ENCODE measurements at places on chromosomes 6 and 20.

DNA sequence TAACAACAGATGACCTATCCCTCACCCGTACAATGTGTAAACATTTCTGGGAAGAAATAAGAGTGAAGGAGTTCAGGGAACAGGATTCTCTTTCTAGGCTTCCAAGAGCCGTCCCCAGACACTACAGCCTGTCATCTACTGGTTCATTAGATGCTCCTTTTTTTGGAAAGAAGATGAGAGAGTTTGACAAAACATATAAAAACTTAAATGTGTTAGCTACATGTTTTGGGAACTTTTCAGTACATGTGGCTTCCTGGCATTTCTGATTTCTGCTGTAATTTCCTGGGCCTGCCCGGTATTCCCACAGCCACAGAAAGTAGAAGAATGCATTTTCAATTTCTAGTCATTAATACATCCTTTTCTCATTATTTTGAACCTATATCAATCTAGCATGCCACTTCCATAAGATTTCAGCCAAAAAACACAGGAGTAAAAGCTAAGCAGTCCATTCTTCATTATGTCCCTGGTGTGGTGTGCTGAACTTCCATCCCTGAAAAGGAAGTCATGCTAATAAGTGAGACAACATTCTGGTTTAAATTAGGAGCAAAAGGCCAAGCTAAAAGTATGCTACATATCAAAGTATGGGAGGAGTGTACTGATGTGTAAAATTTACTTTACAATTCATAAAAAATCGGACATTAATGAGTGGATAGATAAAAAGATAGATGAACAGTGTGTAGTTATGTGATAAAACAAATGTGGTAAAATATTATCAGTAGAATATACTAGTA is 198.2 kb downstream of the WDR27 start:
- DNase-seq: no peak

DNA sequence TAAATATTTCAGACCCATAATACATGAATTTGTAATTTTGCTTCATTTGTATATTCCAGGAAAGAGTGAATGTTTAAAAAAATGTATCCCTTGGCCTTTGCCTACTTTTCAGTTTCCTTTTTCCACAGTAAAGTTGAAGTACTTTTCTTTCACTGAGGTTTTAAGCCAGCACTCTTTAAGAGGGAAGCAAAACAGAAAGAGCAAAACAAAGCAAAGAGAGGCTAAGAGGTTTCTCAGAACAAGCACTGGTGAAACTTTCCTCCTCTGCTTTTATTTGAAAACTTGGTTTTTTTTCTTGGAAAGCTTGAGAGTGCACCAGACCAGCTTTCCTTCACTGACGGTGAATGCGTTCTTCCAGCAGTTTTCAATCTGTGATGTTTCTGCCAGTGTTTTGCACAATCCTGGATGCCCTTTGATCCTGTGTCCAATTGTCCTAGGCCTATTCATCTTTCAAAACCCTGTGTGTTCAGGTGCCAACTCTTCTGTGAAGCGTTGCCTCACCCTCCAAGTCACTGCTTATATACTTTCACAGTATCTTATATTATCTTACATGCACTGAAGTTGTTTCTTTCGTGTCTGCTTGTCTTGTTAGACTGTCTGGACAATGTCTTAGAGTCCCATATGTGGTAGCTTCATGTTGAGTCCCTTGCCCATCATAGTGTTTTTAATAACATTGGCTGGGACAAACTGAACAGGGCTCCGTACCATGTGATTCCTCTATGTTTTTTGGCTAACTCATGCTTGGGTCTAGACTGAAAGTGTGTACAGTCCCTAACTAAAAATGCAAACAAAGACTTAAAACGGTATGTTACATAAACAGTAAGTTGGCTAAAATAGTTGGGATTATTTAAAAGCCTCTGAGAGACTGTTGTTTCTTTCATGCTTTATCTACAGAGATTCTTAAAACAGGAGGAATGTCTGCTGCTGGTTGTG is 1.9 kb downstream of the RNF217 start:
- DNase-seq: no peak

DNA sequence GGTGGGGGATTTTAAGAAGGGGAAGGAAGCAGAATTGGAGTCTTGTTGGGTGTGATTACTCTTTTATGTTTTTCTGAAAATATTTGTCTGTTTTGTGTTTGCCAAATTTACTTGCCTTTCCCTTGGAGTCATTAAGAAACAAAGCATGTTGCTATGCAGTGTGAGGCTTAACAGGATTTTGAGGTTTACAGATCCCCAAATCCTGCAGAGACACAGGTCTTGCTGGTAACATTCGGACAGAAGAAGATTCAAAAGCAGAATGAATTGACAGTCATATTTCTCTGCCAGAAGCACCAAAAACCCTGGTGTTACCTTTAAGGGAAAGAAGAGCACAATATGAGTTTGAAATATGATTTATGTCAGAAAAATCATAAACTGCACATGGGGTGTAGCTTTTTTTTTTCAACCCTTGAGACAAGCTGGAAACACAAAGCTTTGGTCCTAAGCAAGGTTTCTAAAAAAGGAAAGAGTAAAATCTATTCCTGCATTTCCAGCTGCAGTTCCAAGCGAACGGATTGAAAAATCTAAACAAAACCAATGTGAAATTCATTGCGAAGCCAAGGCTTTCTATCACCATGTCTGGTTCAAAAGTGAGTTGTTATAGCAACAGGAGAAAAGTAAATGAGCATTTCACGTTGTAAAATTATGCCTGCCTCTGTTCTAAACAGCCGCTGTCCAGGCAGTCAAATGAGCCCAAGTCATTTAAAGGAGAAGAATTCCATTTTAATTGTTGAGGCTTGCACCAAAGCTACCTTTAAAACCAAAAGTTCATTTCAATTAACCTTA is 358.9 kb upstream of the SASH1 start:
- no peak for DNase-seq

DNA sequence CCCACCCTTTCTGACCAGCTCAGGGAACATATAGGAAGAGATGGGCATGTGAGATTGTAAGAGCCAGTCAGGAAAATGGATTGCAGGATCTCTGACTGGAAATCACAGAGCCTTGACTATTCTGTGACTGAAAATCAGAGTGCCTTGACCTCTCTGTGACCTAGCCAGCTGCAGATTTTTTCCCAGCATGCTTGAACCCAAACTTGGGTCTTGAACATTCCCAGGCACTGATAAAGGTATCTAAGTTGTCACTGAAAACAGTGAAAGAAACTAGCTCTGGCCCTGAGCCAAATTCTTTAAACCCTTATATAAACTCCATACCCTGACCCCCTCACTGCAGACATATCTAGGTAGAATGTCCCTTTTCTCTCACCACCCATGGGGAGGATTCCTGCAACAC is 2.3 kb upstream of the ZNF165 start:
- DNase-seq: no peak

DNA sequence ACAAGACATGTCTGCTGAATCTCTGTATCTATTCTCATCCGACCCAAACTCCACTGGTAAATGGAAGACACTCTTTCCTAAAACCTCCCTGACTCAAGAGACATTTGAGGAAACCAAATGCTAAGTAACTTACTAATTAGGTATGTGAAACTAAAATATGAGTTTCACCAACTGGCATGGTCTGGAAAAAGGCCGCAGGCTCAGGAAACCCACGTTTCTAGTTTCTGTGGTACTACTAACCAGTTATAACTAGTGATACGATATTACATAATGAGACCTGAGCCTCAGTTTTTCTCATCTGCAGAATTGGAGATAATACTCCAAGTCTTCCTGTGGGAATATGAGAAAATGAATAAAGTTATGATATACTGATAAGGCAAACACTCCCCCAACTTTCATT is 39.9 kb downstream of the ZNF391 start:
- no peak for DNase-seq

- DNase-seq: no peak
Measured at GRCh38 chr6:85775883-85776282, 133.2 kb upstream of the SYNCRIP start.

- no peak for DNase-seq
Measured at GRCh38 chr6:53623497-53623896, 42.1 kb downstream of the KLHL31 start.

DNA sequence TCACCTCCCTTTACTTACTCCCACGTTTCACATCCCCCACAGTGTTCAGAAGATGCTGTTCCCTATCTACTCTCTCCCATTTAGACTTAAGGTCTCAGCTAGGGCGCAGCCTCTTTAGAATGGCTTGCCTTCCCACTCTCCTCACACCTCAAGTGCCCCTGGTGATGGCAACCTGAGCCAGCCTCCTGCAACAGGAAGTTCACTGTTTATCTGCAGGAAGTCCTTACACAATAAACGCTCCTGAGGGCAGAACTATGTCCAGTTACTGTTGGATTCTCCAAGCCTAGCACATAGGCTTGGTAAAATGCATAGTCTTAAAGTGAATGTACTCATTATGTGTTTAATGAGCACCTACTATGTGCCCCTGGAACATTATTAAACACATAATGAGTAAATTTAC is 21.9 kb upstream of the RAB22A start:
- no peak for DNase-seq

GRCh38 chr6:22326500-22326899 is 29.7 kb upstream of the PRL start:
- DNase-seq: no peak

GRCh38 chr6:157405986-157406385 is 25.0 kb downstream of the ZDHHC14 start:
- DNase-seq: no peak

- no peak for DNase-seq
Measured at GRCh38 chr20:59459586-59459985, 144.8 kb upstream of the PHACTR3 start.

DNA sequence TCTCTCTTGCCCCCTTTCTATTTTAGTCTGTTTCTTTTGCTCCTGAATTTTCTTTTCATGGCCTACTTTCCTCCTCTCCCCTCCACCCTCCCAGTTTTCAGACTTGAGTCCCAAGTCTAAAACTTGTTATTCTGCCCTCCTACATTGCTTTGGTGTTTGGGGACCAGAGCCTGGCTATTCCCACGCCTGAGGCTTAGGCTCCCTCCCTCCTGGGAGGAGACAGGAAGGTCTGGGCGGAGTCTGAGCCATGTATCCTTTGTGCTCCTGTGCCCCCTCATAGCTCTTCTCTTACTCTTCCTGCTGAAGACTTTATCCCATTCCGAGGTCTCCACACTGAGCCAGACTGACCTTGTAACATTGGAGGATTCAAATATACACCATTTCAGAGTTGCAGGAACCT is 69.5 kb downstream of the DAAM2 start:
- no peak for DNase-seq

DNA sequence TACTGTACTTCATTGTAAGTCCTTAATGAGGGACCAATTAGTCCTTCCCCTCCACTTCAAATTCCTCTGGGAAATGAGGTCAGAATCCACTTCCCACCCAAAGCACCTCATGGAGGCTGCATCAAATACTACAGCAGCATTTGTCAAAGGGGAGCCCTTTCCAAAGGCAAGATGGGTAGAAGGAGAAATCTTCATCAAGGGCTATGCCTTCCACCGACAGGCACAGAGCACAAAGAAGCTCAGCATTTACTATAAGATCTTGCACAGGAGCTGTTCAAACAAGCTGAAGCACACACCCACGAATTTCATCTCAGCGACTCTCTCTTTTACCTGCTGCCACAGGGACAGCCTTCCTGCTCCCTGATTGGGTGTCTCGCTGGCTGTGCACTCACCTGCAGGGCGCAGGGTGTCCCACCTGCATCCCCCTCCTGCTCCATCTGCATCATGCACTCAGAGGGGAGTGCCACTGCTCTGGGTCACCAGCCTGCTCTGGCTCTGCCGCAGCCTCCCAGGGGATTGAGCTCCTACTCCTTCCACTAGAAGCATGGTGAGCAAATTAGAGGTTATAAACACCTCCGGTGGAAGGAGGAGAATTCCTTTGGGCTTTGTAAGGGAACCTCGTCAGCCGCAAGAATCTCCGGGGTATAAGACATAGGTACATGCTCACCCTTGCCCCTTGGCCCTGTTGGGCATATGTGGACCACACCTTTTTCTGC is 164.5 kb downstream of the ATXN1 start:
- no peak for DNase-seq

- DNase-seq: no peak
Measured at GRCh38 chr20:46720019-46720418, 10.6 kb downstream of the SLC2A10 start.

GRCh38 chr6:96925290-96925687 is 761 bp downstream of the KLHL32 start:
- DNase-seq: no peak

GRCh38 chr20:51666126-51666525 is 102.1 kb downstream of the ATP9A start:
- DNase-seq: no peak

DNA sequence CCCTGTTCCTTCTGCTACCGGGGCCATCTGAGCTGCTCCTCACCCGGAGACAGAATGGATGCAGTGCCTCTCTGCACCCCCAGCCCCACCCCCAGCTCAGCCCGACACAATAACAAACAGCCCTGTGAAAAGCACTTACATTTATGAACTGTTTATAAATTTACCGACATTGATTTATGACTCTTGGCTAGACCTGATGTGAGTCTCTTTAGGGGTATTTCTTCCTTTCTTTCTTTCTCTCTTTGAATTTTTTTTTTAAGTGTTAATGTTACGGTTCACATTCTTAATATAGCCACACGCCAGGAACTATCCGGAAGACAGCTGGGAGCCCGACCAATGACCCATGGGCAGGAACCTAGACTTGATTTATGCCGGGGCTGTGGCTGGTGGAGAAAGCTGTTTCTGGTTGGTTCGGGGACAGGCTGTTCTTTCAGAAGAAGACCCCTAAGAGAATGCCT is 266.3 kb downstream of the CDC5L start:
- no peak for DNase-seq

DNA sequence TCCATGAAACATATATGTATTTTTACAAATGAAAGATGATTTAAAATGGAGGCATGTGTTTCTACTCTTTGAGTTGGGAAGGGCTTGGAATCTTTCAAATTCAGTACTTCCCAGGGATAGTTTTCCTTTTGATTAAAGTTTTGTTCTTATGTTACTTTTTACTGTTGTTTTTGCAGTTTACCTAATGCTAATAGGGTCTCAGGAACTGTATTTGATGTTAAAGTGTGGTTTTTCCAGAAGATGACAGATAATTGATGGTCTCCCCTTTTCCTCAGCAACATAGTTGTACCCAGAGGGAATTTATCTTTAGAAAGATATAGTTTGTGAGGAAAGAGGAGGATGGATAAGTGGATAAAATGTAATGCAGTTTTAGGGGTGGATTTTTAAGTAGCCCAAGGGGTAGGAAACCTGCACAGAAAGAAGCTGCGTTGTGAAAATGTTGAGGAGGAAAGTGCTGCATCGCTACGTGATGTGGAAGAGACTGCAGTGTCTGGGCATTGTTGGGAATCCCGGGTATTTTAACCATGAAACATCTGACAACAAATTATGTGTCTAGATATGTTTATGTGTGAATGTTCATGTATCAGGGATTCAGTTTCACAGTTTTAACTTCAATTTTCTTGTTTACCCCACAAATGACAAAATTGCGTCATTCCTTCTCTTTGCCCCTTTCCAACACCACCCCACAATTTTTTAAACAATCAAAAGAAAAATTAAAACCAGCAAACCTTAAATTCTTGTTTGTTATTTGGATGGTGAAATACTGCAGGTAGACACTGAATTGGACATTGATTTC is 42.3 kb downstream of the GNAS start:
- no peak for DNase-seq

GRCh38 chr6:158517581-158517980 is 42.3 kb upstream of the TMEM181 start:
- no peak for DNase-seq

GRCh38 chr6:125211352-125211751 is 57.8 kb downstream of the TPD52L1 start:
- no peak for DNase-seq

Measured in activated CD4-positive, alpha-beta T cell treated with anti-CD3 and anti-CD28 coated beads, Interleukin-10, Interleukin-2, amounts not matched to agents 100 ng/mL and 50 ng/mL, durations not matched to agents 16 hours and 8 hours (primary cell).